Ascending aorta (tissue), 2 donors: ENCODE measurements at places on chromosomes 6 and 20.

DNA sequence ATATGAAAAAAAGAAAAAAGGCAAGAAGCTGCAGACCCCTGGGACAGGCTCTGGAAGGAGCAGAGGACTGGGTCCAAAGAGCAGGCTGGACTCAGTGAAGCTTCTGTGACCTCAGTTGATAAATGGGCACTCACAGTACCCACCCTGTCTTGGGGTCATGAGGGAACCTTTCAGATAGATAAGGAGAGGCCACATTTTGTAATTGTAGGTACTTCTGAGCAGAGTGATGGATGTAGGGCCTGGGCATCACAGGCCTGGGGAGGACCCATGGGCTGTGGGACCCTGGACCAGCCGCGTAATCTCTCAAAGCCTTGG, 79.3 kb downstream of the SLC24A3 start:
- no peak for DNase-seq

DNA sequence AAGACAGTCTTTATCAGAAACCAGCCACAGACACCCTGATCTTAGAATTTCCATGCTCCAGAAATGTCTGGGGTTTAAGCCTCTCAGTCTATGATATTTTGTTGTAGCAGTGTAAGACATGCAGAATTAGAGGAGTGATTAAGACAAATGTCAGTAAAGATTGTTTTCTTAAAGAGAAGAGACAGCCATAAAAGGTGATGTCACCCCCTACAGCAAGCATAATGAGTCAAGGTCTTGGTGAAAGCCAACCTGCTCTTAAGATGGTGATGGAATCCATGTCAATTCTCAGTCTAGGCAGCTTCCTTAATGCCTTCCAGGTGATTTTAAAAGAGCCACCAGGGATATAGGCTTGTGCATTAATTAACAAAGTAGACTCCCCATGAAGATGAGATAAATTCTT, 849.9 kb upstream of the EPHA7 start:
- DNase-seq = no peak

DNA sequence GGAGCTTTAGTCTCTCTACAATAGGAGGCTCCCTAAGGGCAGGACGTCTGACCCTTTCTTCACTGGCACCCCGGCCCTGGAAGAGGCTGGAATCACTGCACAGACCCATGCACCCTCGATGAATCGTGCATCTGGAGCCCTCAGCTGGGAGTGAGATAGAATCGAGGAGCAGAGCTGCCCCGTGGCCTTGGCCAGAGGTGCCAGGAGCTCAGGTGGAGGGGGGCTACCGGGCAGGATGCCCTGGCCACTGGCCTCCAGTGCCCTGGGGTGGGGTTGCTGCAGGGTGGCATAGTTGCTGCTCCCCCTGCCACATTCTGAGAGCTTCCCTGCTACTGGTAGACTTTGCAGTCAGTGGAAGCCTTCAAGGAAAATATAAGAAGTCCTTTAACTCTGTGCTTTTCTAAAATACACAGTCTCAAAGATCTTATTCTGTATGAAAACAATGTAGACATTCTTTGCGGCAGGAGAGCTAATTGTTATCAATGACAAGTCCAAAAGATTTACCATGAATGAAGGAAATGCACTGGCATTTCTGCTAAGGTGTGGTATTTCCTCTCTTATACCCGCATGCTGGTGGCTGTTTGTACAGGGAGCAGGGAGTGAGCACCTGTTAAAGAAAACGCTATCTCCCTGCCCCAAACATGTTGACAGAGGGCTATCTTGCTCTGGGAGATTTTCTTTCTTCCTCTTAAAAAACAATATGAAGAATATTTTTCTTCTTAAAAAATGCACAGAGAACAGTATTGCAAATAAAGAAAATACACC, 122.8 kb downstream of the C6orf118 start:
- no peak for DNase-seq

DNA sequence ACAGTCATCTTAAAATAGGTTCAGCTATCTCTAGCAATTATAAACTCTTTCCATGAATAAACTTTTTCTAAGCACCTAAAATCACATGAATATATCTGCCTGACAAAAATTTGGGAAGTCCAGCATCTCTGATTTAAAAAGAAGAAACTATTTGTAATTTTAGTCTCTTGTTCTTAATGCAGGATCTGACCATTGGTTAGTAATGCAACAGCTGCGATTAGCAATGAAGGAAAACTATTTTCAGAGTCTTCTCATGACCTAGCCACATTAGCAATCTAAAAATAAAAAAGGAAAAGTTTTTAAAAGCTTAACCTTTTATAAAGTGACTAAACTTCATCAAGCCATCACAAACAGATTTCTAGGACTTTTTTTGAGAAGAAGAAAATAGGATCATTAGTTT, 97.5 kb downstream of the PTPRK start:
- DNase-seq = no peak

DNA sequence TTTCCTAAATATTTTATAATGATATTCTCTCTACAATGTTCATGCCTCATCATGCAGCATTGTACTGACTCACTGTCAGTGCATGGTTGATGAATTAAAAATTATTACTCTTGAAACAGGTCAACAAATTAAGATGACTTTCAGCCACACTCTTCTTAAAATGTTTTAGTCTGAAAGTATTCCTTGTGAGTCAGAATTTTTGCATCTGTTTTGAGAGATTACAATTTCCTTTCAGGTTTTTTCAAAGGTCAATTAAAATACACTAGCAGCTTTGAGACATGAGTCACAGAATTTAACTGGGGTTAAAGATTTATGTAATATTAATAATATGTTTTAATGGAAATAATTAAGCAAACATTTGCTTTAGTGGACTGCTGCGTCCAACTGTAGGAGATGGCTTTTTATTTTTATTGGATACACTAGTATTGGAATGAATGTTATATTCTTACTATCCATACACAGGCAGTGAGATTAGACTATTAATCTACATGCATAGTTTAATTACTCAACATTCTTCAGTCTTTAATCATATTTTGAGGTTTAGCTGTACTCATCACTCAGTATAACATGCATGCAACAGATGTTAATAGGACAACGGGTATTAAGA, 9.7 kb downstream of the COL12A1 start:
- no peak for DNase-seq

DNA sequence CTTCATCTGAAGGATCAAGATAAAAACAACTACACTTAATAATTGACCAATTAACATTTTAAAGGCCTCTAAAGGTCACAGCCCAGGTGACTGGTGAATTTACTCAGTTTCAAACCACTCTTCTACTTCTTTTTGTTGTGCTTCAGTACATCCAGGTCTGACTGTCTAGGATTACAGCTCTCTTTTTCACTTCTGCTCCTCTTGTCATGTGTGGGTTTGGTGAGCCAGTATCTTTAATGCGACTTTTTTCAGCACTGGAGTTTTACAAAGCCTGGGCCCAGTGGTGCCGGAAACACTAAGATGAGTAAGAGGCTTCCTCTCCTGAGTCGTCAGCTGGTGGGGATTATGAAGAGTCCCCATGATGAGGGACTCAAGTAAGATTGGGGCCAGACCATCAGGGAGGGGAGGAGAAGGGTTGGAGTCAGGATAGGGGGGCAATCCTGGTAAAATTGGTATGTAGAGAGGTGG, 27.0 kb downstream of the HECA start:
- DNase-seq = no peak

DNA sequence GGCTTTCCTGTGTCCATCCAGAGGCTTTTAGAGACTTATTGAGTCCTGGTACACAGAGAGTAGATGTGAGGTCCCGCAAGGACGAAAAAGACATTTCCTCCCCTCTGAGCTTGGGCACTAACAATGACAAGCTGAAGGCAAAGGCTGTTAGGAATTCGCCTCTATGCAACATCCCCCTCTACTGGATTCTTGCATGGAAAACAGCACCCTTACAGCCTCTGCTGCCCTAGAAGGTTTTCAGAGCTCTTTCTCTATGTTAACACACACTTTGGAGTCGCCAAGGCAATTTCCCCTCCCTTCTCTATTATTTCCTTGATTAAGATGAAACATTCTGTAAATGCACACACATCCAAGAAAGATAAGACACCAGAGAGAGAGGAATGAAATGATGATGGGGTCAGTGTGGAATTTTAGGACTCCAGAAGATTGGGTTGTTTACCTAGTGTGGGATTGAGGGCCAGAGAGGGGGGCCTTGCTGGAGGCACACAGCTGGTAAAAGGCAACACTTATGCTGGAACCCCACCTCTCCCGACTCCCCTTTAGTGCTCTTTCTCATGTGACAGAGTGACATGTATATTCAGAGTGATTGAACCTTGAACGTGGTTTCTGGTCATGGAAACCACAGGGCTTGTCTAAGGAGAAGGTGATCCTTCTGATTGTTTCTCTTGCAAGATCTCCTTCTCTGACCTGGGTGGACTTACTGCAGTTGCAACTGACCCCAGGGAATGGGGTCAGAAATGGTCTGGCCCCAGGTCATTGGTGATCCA, 300.7 kb downstream of the CLIC5 start:
- DNase-seq = no peak

DNA sequence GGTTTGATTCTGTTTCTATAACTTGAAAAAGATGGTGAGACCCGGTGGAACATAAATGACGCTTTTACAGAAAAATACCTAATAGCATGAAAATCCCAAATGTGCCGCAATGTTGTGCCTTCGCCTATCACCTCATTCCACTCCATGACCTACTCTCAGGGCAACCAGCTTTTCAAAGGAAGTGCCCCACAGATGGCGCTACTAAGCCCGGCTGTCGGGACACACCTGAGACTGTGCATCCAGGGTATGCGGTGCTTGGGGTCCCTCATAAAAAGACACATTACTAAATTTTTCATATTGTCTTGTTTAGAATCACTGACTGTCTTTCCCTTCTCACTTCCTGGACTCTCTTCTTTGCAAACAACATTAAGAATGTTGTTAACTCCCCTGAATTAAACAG, 145.5 kb upstream of the RPS6KA2 start:
- DNase-seq = no peak

GRCh38 chr6:39043776-39044175, 4.8 kb upstream of the GLP1R start:
- no peak for DNase-seq

- no peak for DNase-seq
These were observed 59.6 kb downstream of the RAB44 start for GRCh38 chr6:36757206-36757605.

DNA sequence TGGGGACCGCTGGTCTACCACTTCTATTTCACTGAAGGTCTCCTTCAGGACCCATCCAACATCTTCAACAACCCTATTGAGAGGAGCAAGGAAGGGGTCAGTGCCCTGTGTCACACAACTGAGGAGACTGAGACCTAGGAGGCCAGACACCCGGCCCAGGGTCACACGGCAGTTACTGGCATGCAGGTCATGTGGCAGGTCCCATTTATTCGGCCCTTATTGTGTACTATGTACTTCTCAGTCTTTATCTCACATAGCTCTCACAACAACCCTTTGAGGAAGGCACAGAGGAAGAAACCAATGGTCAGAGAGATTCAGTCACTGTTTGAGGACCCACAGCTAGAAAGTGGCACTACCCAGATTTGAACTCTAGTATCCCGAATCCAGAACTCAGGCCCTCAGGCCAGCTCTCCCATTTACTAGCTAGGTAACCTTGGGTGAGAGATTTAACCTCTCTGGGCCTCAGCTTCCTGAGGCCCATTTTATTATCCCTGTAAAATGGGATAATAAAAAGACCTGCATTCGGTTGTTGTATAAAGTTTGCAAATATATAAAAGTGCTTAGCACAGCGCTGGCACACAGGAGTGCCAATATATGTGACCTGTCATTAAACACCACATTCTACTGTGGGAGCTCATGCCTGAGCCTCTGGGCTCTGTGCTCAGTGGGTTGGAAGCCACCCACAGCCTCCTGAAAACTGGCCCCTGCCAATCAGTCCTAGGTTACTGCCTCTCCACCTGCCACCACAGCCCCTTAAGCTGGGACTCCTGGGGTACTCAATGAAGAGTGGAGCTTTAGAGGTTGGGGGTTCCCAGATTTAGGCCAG, 15.8 kb downstream of the TFEB start:
- no peak for DNase-seq

DNA sequence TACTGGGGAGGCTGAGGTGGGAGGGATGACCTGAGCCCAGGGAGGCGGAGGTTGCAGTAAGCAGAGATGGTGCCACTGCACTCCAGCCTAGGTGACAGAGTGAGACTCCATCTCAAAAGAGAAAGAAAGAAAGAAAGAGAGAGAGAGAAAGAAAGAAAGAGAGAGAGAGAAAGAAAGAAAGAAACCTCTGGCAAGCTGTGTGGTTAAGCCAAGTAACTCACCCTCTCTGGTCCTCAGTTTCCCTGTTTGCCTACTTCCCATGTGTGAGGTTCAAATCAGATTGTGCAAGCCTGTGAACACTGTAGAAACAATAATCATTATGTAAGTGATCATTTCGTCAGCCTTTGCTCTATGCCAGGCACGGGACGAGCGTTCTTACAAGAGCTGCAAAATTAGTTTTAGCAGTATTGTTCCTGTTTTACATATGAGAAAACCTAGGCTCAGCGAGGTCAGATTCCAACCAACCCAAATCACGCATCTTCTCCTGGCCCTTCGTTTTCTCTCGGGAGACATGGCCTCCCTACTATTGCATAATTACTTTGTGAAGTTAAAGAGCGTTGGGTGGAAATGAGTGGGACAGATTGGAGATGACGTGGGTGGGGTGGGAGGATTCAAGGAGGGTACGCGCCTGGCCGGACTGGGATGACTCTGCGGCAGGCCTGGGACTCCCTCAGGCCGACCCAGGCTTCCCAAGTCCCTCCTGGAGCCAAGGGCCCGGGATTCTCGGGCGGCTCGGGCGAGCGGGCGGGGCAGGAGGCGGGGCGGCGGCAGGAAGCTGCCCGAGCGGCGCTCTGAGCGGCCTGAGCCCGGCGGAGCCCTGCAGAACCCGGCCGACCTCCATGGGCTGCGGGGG, at the start of gene SNX21:
TSS of gene SNX21 (plus strand) at position 770 of the 853 bp plus-strand sequence. CDS start 121 bp downstream, outside the sequence.
- peak; percentile 95 for DNase-seq

DNA sequence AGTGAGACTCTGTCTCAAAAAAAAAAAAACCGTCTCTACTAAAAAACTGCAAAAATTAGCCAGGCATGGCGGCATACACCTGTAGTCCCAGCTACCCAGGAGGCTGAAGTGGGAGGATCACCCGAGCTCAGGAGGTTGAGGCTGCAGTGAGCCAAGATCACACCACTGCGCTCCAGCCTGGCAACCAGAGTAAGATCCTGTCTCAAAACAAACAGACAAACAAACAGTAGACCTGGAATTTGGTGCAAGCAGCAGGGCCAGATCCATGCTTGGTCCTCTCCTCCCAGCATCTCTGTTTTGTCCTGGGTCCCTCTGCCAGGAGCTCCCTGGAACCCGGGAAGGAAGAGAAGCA, 11.6 kb downstream of the RIPOR3 start:
- no peak for DNase-seq

DNA sequence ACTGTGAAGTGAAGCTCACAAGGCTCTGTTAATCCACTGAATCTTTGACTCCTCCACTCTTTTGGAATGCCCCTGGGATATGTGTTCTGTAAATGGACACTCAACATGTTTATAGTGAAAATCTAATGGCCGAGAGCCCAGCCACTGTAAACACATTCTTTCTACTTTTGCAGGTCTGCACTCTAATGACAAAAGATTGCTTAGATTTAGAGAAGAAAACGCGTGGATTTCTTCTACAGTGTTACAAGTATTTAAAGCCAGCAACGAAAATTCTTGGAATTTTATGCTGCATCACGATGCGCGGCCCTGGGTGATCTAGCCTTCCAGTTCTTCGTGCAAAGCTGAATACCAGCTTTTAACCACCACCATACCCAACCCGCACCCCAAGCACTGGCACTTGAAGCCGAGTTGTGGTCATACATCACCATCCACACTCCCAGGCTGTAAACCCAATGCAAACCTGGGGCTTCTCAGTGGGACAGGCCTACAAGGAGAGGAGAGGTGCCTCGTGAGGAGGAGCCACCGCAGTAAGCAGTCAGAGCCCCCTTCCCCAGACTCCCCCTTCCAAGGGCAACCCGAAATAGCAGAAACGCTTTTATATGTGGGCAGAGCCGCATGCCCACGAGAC, 3.7 kb upstream of the FOXO3 start:
- no peak for DNase-seq
